ENCODE measurements at places on chromosomes 3 and 15. TPM values are rescaled to one million over a fixed set of nuclear protein-coding genes. Genes with fewer than 3 reads are reported as not detected.

Gene CPLX3
- total RNA-seq, result 57.8 TPM

Gene TERC
- 369 TPM for total RNA-seq

Gene DNAJC19
- total RNA-seq, result 6.1 TPM

Gene MFN1
- 124 TPM for total RNA-seq

Gene GCSAM
- total RNA-seq, result 2.3 TPM

Gene C3orf49
- not detected for total RNA-seq

Gene MAPKBP1
- total RNA-seq, result 22.6 TPM

Gene PRTG
- 0.72 TPM for total RNA-seq

Gene PTX3
- total RNA-seq, result 0.45 TPM

Gene CYP1A1
- 0.37 TPM for total RNA-seq

Gene GPR149
- not detected for total RNA-seq

GRCh38 chr3:156350781-156351180, 204.1 kb downstream of the SSR3 start:
- no peaks in the 10 kb centered on the region for H3K4me1 ChIP-seq
- no peaks in the 10 kb centered on the region for H3K27me3 ChIP-seq
- H3K36me3 ChIP-seq, result no peaks in the 10 kb centered on the region

DNA sequence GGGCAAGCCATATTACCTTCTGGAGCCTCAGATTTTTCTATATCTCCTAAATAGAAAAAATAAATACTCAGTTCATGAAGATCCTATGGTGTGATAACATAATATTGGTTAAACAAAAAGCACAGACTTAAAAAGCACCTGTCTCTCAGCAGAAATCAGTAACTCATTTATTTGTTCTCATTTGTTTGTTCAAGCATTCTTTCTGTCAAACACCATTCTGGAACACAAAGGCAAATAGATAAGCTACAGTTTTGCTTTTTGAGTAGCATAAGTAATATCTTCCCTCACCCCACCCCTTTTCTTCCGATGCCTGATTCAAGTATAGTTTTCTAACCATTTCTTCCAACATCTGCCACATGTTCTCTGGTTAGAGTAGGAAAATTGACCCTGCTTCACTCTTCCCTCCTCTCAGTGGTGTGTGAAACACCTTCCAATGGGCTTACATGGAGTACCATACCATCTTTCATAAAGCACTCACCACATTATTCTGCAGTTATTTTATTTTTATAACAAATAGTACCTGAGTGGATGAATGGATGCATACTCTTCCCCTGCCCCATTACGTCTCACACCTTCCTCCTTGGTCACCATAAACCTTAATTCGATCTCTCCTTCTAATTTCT, 8.4 kb upstream of the IL1RAP start:
- H3K4me3 ChIP-seq, result no peak overlapping the region
- no peaks in the 10 kb centered on the region for H3K36me3 ChIP-seq
- no peak for DNase-seq
- H3K4me1 ChIP-seq, result no peaks in the 10 kb centered on the region

- no peak overlapping the region for H3K4me3 ChIP-seq
- H3K27me3 ChIP-seq, result no peaks in the 10 kb centered on the region
- no peak overlapping the region for H3K27ac ChIP-seq
Observed at GRCh38 chr3:187570776-187571175, 99.4 kb downstream of the SST start.

GRCh38 chr3:45491344-45491743, 103.0 kb downstream of the LARS2 start:
- no peak for DNase-seq
- no peaks in the 10 kb centered on the region for H3K27me3 ChIP-seq
- H3K4me3 ChIP-seq, result no peak overlapping the region

DNA sequence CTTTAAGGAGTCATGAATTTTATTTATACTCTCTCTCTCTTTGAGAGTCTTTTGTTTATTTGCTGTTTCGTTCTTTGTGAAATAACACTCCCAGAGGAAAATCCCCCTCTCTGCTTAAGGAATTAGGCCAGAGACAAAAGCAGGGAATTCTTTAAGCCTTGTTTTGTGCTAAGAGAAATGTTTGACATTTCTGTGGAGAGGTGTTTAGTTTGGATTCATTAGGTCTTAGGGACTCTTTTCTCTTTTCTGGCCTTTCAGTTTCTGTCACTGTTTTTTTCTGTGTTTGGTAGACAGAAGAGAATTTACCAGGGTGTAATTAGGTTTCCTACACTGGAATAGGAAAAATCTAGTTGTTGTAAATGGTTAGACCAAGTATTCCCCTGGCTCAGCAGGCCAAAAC, 241.8 kb upstream of the NR2F2 start:
- H3K4me1 ChIP-seq, result peaks cover 6% of the 10 kb centered on the region
- DNase-seq, result no peak
- no peaks in the 10 kb centered on the region for H3K36me3 ChIP-seq
- H3K27ac ChIP-seq, result no peak overlapping the region

- DNase-seq, result no peak
- H3K27ac ChIP-seq, result no peak overlapping the region
- H3K4me3 ChIP-seq, result no peak overlapping the region
- no peaks in the 10 kb centered on the region for H3K27me3 ChIP-seq
- no peaks in the 10 kb centered on the region for H3K36me3 ChIP-seq
- no peaks in the 10 kb centered on the region for H3K4me1 ChIP-seq
Observed at GRCh38 chr3:175857666-175858270, 998.6 kb downstream of the NAALADL2 start.

DNA sequence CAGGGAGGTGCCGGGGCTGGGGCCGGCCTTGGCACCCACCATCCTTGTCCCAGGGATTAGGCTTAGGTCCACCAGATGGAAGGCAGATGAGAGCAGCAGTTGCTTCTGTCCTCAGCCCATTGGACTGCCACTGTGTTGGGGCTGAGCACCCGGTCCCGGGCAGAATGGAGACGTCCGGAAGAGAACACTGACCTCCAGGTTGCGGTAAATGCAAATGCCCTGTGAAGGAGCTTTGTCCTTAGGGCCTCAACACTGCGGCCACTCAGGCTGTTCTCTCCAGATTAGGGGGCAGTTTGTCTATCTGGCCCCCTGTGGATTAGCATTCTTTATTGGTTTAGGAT, at the start of gene SERINC4:
Gene SERINC4, minus strand, starts transcription at position 276 of the 341 bp plus-strand sequence. Its CDS starts 234 bp downstream, at position 42.
- peak within 1 kb of the TSS; percentile 88 for H3K4me3 ChIP-seq
- H3K36me3 ChIP-seq, result peaks cover 82% of the 10 kb centered on the region
- DNase-seq, result no peak

DNA sequence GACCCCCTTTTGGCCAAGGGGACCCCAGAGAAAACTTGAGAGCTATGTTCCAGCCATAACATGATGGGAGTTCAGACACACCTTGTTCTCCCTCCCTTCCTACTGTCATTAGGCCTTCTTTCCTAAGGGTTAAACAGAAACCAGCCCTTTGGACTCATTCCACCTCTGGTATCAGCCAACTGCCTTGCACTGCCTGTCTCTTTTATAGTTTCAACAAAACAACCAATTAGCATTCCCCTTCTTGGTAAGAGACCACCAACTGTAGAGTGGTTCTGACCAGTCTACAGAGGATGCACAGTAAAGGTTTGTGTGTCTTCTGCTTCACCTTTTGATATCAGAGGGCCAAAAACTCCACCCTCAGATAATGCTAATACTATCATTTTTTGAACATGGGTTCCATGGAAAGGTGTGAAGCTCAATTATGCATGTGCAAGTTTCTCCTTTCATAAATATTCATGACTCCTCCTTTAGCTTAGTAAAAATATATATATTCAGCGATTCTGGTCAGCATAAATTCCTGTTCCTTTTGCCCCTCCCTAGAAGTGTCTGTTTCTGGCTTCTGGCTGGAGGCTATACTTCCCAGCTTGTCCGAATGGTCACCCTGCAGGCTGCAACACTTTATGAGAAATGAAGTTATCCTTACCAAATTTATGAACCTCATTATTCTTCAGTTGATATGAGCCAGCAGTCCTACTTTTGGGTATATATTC, 55.9 kb downstream of the SERP1 start:
- no peaks in the 10 kb centered on the region for H3K4me1 ChIP-seq
- DNase-seq, result no peak
- no peaks in the 10 kb centered on the region for H3K27me3 ChIP-seq

GRCh38 chr3:79477242-79477641, 290.6 kb downstream of the ROBO1 start:
- no peaks in the 10 kb centered on the region for H3K36me3 ChIP-seq
- H3K27ac ChIP-seq, result no peak overlapping the region
- H3K27me3 ChIP-seq, result no peaks in the 10 kb centered on the region
- no peaks in the 10 kb centered on the region for H3K4me1 ChIP-seq
- DNase-seq, result no peak

- no peak overlapping the region for H3K27ac ChIP-seq
- no peak overlapping the region for H3K4me3 ChIP-seq
- peaks cover 2% of the 10 kb centered on the region for H3K36me3 ChIP-seq
Observed at GRCh38 chr3:179695672-179696313, 43.0 kb downstream of the USP13 start.

DNA sequence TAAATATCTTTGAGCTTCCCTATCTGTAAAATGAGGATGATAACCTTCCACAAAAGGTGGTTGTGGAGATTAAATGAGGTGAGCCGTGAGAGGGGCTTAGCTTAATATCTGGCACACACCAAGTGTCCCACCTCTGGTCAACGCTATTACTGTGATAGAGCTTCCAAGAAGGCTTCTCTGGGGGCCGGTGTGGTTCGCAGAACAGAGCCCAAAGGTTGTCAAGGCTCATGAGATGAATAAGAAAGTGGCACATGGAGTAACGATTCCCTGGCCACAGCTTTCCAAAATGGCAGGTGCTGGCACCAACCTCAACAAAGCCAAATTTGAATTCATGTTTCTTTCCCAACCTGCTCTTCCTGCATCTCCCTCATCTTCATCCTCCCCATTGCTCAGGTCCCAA, 10.4 kb downstream of the KY start:
- DNase-seq, result no peak
- no peaks in the 10 kb centered on the region for H3K4me1 ChIP-seq
- H3K36me3 ChIP-seq, result peaks cover 8% of the 10 kb centered on the region
- H3K27me3 ChIP-seq, result no peaks in the 10 kb centered on the region

- H3K4me1 ChIP-seq, result peaks cover 4% of the 10 kb centered on the region
- no peaks in the 10 kb centered on the region for H3K27me3 ChIP-seq
- DNase-seq, result no peak
- H3K36me3 ChIP-seq, result no peaks in the 10 kb centered on the region
- H3K27ac ChIP-seq, result peak overlapping the region; percentile 47
Observed at GRCh38 chr15:77187751-77188464, 117.0 kb upstream of the TSPAN3 start.

DNA sequence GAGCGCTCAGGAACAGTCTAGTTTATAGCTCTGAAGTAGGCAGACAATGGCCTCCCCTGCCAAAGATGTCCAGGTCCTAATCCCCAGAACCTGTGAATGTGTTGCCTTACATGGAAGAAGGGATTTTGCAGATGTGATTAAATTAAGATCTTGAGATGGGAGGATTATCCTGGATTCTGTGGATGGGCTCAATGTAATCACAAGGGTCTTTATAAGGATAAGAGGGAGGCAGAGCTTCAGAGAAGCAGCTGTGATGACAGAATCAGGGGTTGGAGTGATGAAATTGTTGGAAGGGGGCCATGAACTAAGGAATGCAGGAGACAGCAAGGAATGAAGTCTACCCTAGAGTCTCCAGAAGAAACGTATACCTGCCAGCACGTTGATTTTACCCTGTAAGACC, 14.0 kb upstream of the GK5 start:
- DNase-seq, result no peak
- no peak overlapping the region for H3K27ac ChIP-seq
- no peaks in the 10 kb centered on the region for H3K36me3 ChIP-seq

GRCh38 chr3:174986685-174987084, 127.6 kb downstream of the NAALADL2 start:
- H3K4me1 ChIP-seq, result no peaks in the 10 kb centered on the region
- no peaks in the 10 kb centered on the region for H3K27me3 ChIP-seq
- no peak overlapping the region for H3K4me3 ChIP-seq
- H3K36me3 ChIP-seq, result no peaks in the 10 kb centered on the region
- H3K27ac ChIP-seq, result no peak overlapping the region
- DNase-seq, result no peak

- no peaks in the 10 kb centered on the region for H3K27me3 ChIP-seq
- no peaks in the 10 kb centered on the region for H3K4me1 ChIP-seq
- no peak overlapping the region for H3K4me3 ChIP-seq
- DNase-seq, result peak; percentile 15
- H3K27ac ChIP-seq, result no peak overlapping the region
- no peaks in the 10 kb centered on the region for H3K36me3 ChIP-seq
Observed at GRCh38 chr15:27091270-27091940, 120.4 kb downstream of the GABRG3 start.

GRCh38 chr3:33881156-33882064, 83.0 kb downstream of the PDCD6IP start:
- DNase-seq, result no peak
- H3K4me3 ChIP-seq, result no peak overlapping the region
- H3K27me3 ChIP-seq, result no peaks in the 10 kb centered on the region
- peaks cover 8% of the 10 kb centered on the region for H3K4me1 ChIP-seq
- no peaks in the 10 kb centered on the region for H3K36me3 ChIP-seq

GRCh38 chr15:101048581-101049030, 129.4 kb downstream of the LRRK1 start:
- H3K4me1 ChIP-seq, result no peaks in the 10 kb centered on the region
- no peak overlapping the region for H3K27ac ChIP-seq
- DNase-seq, result peak; percentile 18
- H3K36me3 ChIP-seq, result peaks cover 80% of the 10 kb centered on the region
- no peaks in the 10 kb centered on the region for H3K27me3 ChIP-seq

DNA sequence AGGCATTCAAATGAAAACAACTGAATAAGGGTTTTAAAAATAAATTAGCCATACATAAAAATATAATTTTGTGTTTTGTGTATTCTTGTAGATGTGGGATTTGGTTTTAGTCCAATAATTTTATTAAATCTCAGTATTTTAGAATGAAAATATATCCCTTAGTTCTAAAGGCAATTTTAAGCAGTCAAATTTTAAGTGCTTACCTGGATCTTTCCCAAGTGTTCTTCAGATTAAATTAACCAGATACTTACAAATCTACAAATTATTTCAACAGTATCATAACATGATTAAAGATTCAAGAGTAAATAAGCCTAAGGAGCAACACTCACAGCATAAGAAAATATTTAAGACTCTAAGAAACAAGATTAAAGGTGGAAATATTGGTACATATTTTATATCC, 275.0 kb upstream of the RBMS3 start:
- no peak overlapping the region for H3K4me3 ChIP-seq
- no peaks in the 10 kb centered on the region for H3K27me3 ChIP-seq

DNA sequence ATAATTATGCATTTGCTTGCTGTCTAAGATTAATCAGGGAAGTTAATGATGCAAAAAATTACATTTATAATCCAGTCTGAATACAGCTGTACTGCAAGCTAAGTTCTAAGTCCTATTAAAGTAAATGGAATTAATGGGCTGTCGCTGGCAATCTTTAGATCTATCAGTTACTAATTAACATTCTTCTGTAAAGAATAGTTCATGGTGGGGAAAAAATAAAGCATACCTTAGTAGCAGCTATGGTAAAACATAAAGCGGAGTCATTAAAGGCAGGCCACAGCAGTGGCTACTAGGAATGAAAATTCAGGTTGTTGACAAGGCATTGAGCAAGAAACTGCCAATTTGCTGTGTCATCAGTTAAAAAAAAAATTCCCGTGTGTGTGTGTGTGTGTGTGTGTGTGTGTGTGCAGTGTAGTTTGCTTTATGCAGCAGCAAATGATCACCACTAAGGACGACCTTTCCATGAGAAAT, 129.8 kb downstream of the ZNF385D start:
- no peaks in the 10 kb centered on the region for H3K27me3 ChIP-seq
- no peak for DNase-seq
- peaks cover 18% of the 10 kb centered on the region for H3K4me1 ChIP-seq
- H3K4me3 ChIP-seq, result peak overlapping the region; percentile 23
